GM23248 (cell line): ENCODE measurements at places on chromosomes 4 and X.

DNA sequence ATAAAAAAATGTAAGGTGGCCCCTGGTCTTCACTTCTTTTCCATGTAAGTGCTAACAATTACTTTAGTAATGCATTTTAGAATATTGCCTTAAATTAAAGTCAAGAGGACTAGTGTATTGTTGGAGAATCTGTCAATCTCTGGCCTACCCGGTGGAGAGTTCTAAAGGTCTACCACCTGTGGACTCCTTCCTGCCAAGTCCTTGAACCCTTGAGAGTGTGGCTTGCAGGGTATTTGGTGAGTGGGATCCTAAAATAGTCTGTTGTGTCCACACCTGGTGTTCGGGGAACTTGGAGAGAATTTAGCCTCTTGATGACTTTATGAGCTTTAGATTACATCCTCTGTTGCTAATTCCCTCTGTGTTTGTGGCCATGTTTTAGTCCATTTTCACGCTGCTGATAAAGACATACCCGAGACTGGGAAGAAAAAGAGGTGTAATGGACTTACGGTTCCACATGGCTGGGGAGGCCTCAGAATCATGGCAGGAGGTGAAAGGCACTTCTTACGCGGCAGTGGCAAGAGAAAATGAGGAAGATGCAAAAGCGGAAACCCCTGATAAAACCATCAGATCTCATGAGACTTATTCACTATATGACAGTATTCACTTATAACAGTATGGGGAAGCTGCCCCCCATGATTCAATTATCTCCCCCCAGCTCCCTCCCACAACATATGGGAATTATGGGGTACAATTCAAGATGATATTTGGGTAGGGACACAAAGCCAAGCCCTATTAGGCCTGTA, 23.8 kb downstream of the DDIT4L start:
- no peak for DNase-seq

GRCh38 chrX:17521871-17522693, 147.1 kb downstream of the NHS start:
- peak; percentile 50 for DNase-seq

DNA sequence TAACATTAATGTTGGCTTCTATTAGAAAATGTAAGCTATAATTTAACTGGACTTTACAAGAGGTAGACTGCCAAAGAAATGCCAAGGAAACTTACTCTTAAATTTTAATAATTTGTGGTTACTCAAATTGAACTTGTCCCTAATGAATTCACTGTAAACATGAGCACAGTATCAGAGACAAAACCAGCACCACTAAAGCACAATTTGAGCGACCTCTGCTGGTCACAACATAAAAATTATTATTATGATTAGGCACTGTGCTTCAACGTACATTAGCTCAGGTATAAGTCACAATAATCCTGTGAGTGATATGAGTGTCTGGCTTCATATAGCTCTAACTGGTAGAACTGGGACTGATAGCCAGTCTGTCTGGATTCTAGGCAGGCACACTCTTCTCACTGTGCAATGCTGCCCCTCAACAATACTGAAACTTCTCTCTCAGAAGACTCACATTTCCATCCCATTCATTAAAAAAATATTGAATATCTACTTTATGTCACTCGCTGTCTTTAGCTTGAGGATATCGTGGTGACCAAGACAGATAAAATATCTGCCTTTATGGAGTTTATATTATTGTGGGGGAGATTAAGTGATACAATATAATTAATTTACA, 8.0 kb downstream of the NUDT6 start:
- peak; percentile 67 for DNase-seq

DNA sequence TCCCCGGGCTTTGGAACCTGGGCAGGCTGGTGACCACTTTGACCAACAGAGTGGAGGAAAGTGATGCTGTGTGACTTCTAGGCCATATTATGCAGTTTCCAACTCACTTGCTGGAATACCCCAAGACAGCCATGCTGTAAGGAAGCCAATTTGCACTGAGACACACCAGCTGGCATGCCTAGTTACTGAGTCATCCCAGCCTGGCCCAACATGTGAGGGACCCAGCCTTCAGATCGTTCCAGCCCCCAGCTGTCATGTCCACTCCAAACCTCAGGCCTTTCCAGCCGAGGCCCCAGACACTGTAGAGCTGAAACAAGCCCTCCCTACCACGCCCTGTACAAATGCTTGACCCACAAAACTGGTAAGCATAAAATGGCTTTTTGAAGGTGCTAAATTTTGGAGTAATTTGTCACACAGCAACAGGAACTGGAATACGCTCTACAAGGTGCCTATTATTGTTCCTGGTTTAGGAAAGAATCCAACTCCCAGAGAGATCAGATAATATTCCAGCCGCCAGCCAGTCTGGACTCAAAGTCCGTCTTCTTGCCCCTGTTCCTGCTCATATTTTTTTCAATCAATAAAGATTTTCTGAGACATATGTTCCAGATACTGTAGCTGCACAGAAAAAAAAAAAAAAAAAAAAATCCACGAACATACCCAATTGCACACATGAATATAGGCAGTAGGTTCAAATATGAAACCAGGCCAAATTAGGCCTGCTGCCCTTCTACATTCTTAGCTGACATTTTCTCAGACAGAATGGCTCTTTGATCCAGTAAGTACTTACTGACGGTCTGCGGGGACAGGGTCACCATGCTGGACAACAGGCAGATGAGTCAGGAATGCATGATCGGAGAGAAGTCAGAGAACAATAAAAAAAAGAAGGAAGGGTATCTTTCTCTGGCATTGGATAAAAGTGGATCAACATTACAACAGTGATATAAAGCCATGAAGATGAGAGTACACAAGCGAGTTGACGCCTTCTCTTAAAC, 35.1 kb downstream of the SH3KBP1 start:
- DNase-seq: peak; percentile 44
